Heart left ventricle (tissue), 16 donors: ENCODE measurements at places on chromosomes 3 and 15. TPM values are rescaled to one million over a fixed set of nuclear protein-coding genes. Genes with fewer than 3 reads are reported as not detected.

Gene ECE2
- not detected for total RNA-seq

Gene CCRL2
- total RNA-seq = 8.1 TPM

Gene KCNAB1
- total RNA-seq = 2.2 TPM

GRCh38 chr3:149532489-149533180, 58.1 kb downstream of the TM4SF4 start:
- DNase-seq = no peak

DNA sequence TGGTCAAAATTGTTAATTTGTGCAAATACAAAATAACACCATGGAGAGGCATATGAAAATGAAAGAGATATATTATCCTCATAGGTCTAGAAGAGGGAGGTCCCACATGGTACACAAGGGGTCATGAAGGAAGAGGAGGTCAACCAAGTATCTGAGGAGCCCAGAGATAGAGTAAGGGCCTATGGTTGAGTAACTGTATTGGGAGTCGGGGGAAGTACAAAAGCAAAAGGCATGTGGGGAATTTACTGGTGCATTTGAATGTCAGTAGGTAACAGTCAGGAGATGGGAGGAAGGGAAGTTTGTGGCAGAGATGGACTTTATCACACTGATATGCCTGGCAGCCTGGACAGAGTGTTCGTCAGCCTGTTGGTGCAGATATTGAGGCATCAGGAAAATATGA, 1113.7 kb downstream of the OTOL1 start:
- DNase-seq = no peak

DNA sequence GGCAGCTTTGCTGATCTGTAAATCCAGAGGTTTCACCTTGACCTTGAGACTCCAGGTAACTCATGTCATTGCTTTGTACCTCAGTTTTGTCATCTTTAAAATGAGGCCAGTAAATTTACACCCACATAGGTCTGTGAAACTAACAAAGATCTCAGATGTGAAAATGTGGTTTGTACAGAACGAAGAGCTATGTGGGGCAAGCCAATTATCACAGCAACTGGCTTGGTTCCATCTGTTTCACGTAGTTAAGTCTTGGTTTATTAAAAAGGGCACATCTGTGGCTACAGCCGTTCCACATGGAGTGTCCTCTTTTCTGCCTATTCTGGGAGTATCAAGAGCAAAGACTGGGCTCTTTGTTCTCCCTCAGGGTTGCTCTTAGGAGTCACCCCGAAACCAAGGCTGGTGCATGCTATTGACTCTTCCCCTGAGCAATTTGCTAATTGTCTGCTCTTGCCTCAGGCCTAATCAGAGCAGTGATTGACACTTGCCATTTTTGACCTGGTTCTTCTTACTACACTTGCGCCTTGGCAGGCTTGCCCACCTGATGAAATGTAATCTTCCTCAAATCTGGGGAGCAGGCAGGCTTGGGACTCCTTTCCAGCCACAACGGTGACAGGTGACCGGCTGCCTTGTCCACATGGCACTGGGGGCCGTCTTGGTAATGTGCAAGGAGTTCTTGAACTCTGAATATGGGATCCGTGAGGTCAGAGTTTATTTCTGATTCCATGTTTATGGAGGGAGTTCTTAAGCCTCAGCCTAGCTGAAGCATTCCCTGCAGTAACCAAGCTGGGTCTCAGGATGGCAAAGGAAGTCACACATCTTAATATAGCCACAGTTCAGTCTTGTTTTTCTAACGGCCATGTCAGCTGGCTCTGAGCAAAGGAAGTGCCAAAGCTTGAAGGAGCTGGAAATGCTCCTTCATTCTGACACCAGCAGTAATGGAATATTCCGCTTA, 40.1 kb downstream of the EAF1 start:
- DNase-seq = no peak

DNA sequence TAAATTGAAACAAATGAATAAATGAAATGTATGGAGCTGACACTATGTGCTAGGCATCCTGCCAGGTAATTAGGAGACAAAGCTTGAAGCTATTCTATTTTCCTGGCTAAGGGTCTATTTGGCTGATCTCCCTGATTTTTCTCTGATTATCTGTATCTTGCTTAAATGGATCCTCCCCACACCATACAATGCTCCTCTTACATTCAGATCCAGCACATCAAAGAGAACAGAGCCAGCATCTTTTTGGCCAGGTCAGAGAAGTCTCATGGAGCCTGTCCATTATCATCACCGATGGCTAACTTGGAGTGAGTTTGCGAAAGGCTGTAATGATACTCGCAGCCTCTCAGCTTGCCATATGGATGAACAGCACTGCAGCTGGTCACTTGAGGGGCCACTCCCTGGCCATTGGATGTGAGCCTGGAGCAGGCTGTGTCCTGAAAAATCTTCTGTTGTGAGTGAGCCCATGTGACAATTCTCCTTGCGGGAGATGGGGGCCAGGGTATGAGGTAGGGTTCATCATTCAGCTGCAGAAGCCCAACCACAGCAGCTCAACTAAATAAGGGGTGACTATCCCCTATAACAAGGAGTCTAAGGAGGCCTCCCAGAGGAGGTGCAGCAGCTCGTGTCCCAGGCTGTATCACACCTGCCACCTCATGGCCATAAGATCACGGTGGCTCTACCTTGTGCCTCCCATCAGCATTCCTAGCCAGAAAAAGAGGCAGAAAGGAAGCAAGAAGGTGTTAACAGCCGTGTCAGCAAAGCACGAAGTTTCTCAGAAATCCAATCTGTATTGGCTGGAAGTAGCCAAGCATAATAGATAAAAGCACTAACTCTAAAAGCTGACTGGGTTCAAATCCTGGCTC, 69.3 kb upstream of the ST8SIA2 start:
- DNase-seq = no peak

GRCh38 chr3:64422192-64422591, 196.9 kb upstream of the PRICKLE2 start:
- DNase-seq = no peak
